ENCODE measurements at places on chromosomes 12 and 14.

DNA sequence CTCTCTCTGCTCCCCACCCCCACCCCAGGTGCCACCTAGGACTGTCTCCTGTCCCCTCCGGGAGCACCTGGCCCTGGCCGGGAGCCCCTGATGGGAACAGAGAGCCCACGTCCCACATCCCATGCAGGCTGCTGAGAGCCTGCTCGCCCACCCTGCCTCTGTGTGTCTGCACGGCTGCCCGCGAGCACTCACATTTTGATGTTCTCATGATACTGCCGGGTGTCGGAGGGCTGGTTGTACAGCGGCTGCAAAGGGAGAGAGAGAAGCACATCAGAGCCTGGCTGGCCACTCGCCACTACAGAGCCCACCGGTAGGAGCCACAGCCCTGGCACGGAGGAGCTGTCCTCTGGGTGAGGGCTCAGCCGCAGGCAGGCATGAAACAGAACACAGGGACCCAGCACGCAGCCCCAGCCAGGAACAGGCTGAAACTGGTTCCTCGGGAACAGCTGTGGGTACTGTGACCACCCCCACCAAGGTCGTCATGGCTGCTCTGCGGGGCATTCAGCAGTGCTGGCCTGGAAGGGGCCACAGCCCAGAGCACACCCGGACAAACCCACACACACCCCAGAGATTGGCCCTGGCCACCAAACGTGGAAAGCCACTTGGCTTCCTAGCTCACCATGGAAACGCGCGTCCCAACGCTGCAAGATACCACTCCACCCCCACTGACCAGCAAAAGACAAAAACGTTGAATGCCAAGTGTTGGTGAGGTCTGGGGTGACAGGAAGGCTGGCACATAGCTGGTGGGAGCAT is 117.6 kb downstream of the NCOR2 start:
- DNase-seq = no peak

DNA sequence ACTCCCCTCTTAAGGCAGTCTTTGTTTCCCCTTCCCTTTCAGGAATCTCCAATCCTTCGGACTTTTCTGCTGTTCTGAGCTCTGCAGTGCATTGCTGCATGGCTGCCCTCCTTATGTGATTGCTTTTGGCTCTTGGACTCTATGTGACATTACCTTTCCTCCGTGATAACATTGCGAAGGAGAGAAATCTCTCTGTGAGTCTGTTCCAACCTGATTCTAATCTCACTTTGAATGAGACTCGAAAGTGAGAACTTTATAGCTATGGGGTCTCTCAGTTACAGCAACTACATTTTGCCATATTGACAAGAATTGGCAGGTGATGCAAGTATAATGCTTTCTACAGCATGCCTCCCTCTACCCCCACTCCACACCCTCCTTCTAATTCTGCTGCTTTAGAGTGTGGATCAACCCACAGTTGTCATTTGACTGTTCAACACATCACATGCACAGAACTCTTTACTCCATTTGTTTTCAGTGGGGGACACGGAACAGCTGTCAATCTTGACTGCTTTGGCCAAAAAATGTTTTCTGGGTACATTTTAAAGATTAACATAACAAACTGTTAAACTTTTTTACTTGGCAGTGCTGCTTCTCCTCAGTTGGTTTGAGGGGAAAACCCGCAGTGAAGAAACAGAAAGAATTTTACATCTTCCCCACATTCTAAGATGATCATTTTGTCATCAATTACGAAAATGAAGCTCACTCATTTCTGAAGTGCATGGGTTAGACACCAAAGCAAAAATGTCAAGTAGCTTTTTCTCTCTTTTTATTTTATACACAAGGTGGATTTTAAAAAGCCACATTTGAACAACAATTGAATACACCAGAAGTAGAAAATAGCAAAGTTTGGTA is 125.5 kb upstream of the RMST start:
- no peak for DNase-seq

GRCh38 chr12:62724947-62725451 is 210.0 kb downstream of the PPM1H start:
- DNase-seq = no peak

DNA sequence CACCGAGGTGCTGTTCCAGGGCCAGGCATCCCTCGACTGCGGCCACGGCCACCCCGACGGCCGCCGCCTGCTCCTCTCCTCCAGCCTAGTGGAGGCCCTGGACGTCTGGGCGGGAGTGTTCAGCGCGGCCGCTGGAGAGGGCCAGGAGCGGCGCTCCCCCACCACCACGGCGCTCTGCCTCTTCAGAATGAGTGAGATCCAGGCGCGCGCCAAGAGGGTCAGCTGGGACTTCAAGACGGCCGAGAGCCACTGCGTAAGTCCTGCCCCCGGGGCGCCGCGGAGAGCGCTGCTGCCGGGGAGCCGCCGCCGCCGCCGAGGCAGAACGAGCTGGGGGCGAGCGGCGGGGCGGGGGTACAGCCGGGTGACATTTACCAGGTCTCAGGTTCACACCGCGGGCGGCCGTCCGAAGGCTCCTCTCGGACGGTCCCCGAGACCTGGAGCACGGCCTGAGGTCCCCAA is 1.4 kb downstream of the PLXNC1 start:
- peak; percentile 55 for DNase-seq

- DNase-seq = no peak
These were observed 26.7 kb downstream of the RILPL1 start for GRCh38 chr12:123506843-123507236.

DNA sequence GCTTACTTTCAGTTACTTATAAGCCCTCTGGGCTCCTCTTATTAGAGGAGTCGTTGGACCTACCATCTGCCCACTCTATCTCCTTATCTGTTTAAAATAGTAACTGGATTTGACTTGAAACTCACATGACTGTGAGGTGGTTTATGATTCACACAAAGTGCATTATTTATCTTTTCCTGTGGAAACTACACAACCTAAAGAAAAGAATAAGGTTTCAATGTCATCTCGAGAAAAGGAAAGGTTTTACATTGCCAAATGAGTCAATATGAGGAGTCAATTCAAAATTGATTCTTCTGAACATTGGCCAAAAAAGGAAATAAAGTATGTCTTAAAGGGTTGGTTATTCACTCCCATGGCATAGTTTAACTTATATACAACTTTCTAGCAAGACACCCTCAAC is 225.0 kb upstream of the G2E3 start:
- no peak for DNase-seq

- DNase-seq = no peak
These were observed 1.2 kb downstream of the RPH3A start for GRCh38 chr12:112792743-112793142.

- no peak for DNase-seq
These were observed 92.8 kb downstream of the SETD3 start for GRCh38 chr14:99387880-99388279.

GRCh38 chr12:7899755-7900154 is 27.0 kb upstream of the SLC2A14 start:
- DNase-seq = no peak

DNA sequence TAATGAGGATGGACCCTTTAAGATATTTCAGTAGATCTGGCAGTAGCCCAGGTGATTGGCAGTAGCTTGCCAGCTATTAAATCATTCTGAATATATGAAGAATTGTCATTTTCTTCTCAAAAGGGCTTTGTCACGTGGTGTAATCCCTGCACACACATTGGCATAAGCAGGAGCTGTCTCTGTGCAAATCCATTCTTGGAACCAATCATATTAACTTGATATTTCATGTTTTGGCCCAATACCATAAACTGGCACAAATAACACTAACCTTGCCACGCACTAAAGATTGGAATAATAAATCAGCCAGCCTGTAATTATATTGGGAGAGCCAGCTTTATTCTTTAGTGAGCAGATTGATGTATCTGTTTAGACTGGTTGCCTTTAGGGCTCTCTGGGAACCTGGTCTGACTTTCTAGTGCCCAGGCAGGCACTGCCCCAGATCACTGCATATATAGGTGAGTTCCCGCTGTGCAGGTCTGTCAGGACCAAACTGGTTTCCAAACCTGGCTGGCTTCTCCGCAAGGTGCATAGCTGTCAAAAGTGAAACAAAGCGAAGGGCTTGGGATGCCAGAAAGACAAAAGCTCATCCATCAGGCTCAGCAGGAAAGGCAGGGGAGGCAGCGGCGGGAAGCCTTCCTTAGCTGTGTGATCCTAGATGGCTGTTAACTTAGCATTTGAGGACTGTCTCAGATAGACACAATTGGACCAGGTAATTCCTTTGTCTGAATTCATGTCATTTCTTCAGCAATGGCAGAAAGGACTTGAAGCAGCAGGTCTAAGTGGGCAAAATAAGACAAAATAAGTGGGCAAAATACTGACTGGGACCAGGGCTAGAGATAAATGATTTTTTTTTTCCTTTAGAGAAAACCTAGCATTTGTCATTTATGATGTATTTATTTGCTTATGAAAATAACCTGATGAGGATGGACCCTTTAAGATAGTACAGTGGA is 128.8 kb upstream of the DYRK2 start:
- DNase-seq = no peak

GRCh38 chr12:66203820-66204219 is 14.8 kb downstream of the IRAK3 start:
- no peak for DNase-seq

DNA sequence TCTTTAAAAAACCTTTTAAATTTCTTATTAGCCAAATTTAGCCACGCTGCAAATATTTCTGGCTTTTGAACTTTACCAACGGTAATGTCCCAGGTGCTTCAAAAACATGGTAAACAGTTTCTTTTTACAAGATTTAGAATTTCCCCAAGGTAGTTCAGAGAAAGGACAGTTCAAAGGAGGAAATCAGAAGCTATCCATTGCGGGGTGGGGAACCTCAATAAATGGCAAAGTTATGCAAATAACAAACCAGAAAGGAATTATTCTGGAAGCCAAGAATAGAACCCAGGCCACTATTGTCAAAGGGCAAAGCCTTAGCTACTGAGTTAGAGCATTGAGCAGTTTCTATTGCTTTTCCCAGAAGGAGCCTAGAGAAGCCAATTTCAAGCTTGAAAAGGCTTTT is 62.3 kb downstream of the PDE6H start:
- DNase-seq = no peak

- DNase-seq = peak; percentile 79
These were observed 33.2 kb upstream of the CD69 start for GRCh38 chr12:9793779-9794395.

DNA sequence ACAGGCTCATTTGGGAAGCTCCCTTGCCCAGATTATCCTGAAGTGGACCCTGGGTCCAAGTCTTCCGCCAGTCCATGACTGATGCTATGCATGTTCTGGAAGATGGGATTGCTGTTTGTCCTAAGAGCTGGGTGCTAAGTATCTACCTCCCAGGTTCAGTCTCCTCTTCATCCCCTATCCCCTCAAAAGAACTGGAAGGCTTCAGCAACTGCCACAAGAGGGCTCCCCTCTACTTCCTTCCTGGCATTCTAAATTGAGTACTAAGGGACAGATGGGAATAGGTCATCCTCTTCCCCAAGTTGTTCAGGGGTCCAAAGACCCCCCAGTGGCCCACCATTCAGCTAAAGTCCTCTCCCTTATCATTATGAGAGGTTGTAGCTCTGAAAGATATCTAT is 9.0 kb upstream of the FKBP11 start:
- DNase-seq = peak; percentile 45

DNA sequence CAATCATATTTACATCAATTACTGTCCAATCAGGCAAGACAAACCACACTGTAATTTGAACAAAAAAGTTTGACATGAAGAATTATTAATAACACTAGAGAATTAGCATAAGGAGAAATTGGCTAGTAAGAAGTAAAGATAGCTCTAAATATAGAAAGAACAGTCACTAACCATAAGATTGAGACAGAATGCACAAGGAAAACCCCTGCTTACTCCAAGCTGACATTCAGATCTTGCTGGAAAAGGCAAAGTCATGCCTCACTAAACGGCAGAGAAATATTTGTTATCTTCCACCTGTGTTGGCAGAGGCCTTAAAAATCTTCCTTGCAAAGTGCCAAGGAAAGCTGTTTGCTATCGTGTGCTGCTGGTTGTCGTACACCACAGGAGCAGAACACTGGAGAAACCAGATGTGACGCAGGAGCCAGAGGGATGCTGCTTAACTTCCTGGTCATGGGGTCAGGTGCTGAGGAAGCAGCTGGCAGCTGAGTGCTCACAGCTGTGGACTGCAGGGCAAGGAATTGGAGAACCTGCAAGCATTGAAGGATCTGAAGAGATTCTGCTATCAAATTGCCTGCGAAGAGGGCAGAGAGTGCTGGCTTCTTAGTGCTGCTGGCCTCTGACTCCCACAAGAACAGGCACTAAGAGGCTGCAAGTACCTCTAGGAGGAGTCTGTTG is 1323.3 kb downstream of the LRFN5 start:
- DNase-seq = peak; percentile 21

- DNase-seq = no peak
These were observed 1.6 kb downstream of the SCARB1 start for GRCh38 chr12:124861898-124862676.

DNA sequence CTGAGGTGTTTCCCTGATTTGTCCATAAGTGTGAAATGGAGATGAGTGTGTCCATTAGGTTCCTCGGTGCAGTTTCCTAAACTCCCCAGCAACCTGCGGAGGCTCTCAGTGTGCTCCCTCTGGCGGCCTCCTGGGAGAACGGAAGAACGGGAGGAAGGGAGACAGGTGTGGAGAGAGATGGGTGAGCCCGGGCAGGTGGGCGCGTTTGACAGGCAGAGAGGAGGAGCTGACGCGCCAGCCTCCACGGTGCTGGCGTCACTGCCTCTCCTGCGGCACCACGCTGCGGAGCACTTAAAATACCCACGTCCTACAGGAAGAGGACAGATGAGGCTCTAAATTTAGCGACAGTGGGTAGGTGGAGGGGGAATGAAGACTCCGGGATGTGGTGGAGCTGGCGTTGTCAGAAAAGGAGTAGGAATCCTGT is 26.8 kb upstream of the PEX5 start:
- DNase-seq = peak; percentile 53

GRCh38 chr14:89618811-89619551 is 201.9 kb upstream of the FOXN3 start:
- peak; percentile 79 for DNase-seq

GRCh38 chr14:73759183-73759713 is 45.1 kb upstream of the PNMA1 start:
- peak; percentile 74 for DNase-seq

DNA sequence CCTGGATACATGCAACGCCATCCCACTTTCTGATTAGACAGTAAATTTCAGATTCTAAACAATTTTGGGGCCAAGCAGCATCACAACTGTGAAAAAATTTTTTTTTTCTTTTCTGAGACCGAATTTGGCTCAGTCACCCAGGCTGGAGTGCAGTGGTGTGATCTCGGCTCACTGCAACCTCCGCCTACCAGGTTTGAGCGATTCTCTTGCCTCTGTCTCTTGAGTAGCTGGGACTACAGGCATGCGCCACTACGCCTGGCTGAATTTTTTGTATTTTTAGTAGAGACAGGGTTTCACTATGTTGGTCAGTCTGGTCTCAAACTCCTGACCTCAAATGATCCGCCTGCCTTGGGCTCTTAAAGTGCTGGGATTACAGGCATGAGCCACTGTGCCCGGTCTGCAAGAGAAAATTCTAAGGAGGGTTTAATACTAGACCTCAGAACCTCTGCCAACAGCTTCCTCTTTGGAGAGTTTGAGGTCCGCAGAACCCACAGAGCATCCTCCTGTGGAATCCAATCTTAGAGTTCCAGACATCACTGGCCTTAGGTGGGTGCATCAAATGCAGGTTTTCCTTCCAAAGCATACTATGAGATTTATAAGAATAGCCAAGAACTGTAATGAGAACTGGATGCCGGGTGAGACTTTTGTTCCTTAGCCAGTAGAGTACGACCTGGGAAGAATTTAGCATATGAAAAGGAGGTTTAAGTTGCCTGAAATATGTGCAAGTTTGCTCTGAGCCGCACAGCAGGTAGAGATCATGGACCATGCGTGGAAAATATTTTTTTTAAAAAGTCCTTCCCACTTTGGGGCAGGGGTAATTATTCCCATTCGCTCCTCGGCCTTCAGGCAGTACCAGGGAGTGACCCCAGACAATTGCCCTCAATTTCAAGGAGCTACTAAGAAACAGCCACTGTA is 7.8 kb upstream of the PHC1 start:
- DNase-seq = no peak

GRCh38 chr12:123058980-123059379 is 78.5 kb downstream of the ARL6IP4 start:
- no peak for DNase-seq
